ENCODE measurements at places on chromosomes 12 and 14.
A peak's percentile ranks its signal among the peaks of the same experiment; 100 is the strongest.

DNA sequence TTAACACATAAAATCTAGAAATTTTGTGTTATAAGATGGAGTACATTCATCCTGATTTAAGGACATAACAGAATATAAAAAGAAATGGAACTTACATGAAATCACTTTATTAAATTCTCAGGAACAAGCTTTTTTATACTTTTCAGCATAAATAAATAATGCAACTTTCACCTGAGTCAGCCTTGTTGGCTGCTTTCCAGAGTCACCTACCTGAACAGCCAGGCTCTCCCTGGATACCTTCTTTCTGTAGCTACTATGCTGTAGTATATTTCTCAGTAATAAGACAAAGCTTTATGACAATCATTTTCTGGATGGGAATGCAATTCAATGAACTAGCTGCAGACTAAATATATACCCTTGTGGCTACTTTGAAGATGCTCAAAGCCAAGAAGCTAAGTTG is 111.9 kb downstream of the NTS start:
- no peak for DNase-seq

DNA sequence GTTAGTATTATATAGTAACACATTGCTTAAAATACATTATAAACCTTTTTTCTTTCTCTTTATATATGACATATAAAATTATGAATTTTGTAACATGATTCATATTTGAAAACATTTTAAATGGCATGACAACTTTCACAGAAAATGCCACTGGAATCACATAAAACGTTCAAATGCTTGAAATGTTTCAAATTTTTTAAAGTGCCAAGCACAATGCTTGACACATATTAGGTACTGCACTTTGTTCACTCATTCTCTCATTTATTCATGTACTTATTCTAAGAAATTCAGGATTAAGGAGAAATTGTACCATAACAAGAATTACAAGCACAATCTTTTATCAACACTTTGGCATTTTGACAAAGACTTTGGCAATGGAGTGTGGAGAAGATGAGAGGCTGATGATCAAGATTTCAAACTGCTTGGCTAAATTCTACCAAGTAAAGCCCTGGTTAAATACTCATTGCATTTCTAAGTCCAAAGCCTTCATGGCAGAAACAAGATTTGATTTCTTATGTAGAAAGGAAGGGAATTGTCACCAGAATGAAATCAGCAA is 232.2 kb downstream of the C12orf50 start:
- no peak for DNase-seq

GRCh38 chr12:30882706-30883105 is 43.8 kb upstream of the TSPAN11 start:
- no peak for DNase-seq

DNA sequence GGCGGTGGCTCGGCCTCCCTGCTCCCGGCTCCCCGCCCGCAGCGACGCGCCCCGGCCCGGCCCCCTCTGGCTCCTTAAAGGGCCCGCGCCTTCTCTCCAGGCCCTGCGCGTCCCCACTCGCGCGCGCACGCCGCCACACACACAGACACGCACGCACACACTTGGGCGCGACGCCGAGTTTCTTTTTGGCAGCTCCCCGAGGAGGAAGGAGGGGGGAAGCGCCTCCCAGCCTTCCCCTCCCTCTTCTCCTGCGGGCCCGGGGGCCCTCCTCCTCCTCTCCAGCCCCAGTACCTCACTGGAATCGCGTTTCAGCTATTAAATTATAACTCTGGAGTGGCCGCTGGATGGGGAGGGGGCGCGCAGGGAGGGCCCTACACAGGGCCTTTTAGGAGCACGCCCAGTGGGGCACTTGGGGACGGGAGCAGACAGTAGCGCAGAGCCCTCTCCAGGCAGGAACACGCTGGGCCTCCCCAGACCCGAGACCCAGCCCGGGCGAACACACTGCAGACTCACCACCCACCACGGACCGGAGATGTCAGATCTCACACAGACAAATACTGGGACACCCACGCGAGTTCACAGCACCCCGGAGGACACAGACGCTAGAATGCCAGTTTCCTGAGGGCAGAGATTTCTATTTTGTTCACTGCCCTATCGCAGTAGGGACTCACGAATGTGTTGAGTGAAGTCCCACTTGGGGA is 411 bp upstream of the NCOR2 start:
- peak; percentile 92 for DNase-seq

- DNase-seq = no peak
Observed at GRCh38 chr12:65464930-65465329, 186.4 kb downstream of the MSRB3 start.
